ENCODE measurements at places on chromosomes 3 and 15.

GRCh38 chr3:175988401-175988800, 1129.3 kb downstream of the NAALADL2 start:
- H3K4me3 ChIP-seq = no peak overlapping the region
- no peak overlapping the region for H3K27ac ChIP-seq
- H3K4me1 ChIP-seq = no peaks in the 10 kb centered on the region
- DNase-seq = no peak
- no peaks in the 10 kb centered on the region for H3K27me3 ChIP-seq
- H3K36me3 ChIP-seq = no peaks in the 10 kb centered on the region

DNA sequence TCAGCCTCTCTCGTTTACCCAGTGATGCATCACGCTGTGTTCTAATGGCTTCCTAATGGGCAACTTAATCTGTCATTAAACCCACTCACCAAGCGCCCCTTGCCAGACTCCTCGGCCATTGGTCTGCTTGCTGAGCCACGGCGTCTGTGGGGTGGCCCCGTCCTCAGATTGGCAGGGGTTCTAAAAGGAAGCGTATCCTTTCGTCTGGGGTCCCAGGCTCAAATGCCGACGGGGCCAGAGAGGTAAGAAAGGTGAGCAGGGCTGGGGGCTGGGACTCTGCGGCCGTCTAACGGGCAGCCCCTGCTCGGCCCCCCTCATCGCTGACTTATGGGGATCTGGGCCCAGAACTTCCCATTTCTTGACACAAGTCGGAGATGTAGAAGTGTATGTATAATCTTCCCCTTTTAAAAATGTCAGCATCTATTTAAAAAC, 315.1 kb upstream of the PROK2 start:
- peaks cover 23% of the 10 kb centered on the region for H3K27me3 ChIP-seq
- no peaks in the 10 kb centered on the region for H3K36me3 ChIP-seq
- H3K27ac ChIP-seq = no peak overlapping the region
- H3K4me3 ChIP-seq = peak overlapping the region; percentile 56
- DNase-seq = peak; percentile 68

- H3K27me3 ChIP-seq = no peaks in the 10 kb centered on the region
- DNase-seq = no peak
- H3K27ac ChIP-seq = no peak overlapping the region
- no peak overlapping the region for H3K4me3 ChIP-seq
These were observed 288.3 kb upstream of the TGFBR2 start for GRCh38 chr3:30318110-30318509.

DNA sequence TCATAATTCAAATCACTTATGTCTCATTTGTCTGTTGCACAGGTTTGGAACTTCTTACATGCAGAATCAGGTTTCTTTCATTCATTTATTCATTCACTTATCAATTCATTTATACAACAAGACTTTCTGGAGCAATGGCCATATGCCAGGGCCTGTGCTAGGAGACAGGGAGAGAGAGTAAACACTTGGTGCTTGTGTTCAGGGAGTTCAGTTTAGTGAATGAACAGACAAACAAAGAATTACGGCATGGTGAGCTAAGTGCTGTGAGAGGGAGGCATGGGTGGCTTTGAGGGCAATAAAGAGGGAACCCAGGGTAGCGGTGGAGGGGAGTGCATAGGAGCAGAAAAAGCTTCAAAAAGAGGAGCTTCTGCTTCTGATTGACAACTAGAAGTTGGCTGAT, 8.5 kb upstream of the IREB2 start:
- no peaks in the 10 kb centered on the region for H3K4me1 ChIP-seq
- no peaks in the 10 kb centered on the region for H3K36me3 ChIP-seq
- no peak overlapping the region for H3K4me3 ChIP-seq
- peaks cover 3% of the 10 kb centered on the region for H3K27me3 ChIP-seq

GRCh38 chr15:78016860-78017259, 60.7 kb downstream of the TBC1D2B start:
- no peak overlapping the region for H3K4me3 ChIP-seq
- H3K27ac ChIP-seq = no peak overlapping the region
- no peaks in the 10 kb centered on the region for H3K27me3 ChIP-seq
- no peaks in the 10 kb centered on the region for H3K4me1 ChIP-seq

DNA sequence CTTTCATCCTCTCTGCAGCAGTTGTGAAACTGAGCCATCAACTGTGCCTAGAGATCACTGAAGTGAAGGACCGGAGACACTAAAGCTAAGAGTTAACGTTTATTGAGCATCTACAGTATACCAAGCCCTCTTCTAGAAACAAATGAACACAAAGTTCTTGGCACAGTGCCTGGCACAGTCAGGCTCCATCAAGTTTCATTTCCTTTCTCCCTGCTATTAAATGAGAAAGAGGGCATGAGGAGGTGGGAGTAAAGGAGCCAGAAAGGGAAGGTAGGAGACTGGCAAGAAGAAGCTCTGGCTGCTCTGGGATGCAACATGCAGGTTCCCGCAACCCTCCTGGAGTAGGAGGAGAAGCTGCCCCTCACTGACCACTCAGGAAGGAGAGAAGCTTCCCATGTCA, 30.6 kb downstream of the CYP19A1 start:
- H3K36me3 ChIP-seq = no peaks in the 10 kb centered on the region
- no peak for DNase-seq
- H3K4me3 ChIP-seq = no peak overlapping the region
- no peaks in the 10 kb centered on the region for H3K27me3 ChIP-seq

GRCh38 chr15:92809880-92810361, 90.2 kb upstream of the CHD2 start:
- no peaks in the 10 kb centered on the region for H3K27me3 ChIP-seq
- H3K4me3 ChIP-seq = peak overlapping the region; percentile 56
- peak; percentile 51 for DNase-seq
- H3K4me1 ChIP-seq = peaks cover 34% of the 10 kb centered on the region
- H3K27ac ChIP-seq = peak overlapping the region; percentile 100

GRCh38 chr3:161273589-161274218, 52.6 kb downstream of the NMD3 start:
- H3K4me1 ChIP-seq = no peaks in the 10 kb centered on the region
- no peak overlapping the region for H3K27ac ChIP-seq
- H3K27me3 ChIP-seq = no peaks in the 10 kb centered on the region
- H3K4me3 ChIP-seq = no peak overlapping the region

DNA sequence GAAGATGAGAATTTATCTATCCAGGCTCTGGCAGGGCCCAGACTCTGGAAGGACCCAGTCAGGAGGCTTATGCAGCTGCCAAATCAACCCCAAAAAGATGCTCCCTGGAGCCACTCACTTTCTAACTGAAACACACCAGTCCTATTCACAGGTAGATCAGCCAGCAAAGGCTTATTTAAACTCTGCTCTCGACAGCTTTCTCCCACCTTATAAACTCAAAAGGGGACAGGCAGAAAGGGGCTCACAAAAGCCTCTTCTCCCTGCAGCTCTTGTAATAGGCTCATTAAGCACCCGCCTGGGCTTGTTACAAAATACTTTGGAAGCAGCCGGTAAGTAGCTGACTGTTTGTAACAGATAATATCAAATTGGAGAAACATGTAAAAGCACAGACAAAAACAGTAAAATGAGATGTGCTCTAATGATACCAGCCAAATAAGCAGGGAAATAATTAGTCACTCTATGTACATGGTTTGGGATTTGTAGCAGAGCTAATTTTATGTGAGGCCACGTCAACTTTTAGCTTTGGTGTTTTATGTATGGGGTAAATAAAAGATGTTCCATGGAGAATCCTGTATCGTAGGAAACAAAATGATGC, 213.8 kb downstream of the NR2F2 start:
- peak; percentile 71 for DNase-seq
- no peak overlapping the region for H3K4me3 ChIP-seq
- no peaks in the 10 kb centered on the region for H3K27me3 ChIP-seq
- H3K36me3 ChIP-seq = no peaks in the 10 kb centered on the region
- peak overlapping the region; percentile 74 for H3K27ac ChIP-seq
- H3K4me1 ChIP-seq = peaks cover 36% of the 10 kb centered on the region

- H3K36me3 ChIP-seq = no peaks in the 10 kb centered on the region
- no peaks in the 10 kb centered on the region for H3K4me1 ChIP-seq
- no peak for DNase-seq
- H3K27ac ChIP-seq = no peak overlapping the region
- H3K4me3 ChIP-seq = no peak overlapping the region
These were observed 132.8 kb downstream of the OSBPL10 start for GRCh38 chr3:31848163-31848818.

DNA sequence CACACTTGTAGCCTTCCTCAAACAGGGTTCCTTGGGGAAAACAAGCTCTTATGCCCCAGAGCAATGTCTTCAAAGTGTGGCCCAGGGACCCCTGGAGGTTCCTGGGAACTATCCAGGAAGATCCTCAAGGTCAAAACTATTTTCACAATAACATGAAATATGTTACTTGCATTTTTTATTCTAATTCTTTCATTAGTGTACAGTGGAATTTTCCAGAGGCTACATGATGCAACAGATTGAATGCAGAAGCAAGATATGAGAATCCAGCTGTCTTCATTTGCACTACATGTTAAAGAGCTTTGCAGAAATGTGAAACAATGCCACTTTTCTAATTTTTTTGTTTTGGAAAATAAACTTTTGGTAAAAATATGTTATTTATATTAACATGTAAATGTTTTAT, 190.9 kb downstream of the SLC9A9 start:
- H3K27ac ChIP-seq = no peak overlapping the region
- no peaks in the 10 kb centered on the region for H3K36me3 ChIP-seq
- H3K27me3 ChIP-seq = no peaks in the 10 kb centered on the region
- no peak overlapping the region for H3K4me3 ChIP-seq
- no peaks in the 10 kb centered on the region for H3K4me1 ChIP-seq

- H3K4me3 ChIP-seq = peak overlapping the region; percentile 58
- no peaks in the 10 kb centered on the region for H3K36me3 ChIP-seq
- H3K27me3 ChIP-seq = peaks cover 9% of the 10 kb centered on the region
- no peak for DNase-seq
These were observed 111.7 kb upstream of the KLF13 start for GRCh38 chr15:31214864-31215489.

DNA sequence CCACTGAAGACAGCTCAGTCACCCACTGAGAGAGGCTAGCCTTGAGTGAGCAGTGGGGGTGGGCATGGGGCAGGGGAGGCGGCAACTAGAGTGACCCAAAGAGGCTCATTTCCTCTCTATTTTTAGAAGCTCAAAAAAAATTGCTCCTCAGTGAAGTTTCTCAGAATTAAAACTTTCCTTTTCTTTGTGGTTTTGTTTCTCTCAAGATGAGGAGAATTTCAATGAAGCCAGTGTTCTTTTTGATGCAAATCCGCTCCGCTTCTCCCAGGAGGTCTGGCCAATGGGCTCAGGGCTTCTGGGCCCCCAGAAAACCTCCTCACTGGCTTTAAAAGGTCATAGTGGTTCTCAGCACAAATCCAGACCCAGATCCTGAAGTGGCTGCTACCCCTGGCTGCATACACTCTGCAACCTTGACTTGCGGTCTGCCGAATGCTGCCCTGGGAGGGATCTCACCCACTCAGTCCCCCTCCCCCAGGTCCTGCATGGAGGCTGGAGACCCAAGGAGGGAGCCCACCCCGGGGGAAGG, at the start of gene ACSBG1:
ACSBG1 (minus strand) TSS at position 51 of the 526 bp plus-strand sequence. CDS start 64 bp downstream, outside the sequence.
- peaks cover 7% of the 10 kb centered on the region for H3K4me1 ChIP-seq
- DNase-seq = no peak
- no peak within 1 kb of the TSS for H3K4me3 ChIP-seq

DNA sequence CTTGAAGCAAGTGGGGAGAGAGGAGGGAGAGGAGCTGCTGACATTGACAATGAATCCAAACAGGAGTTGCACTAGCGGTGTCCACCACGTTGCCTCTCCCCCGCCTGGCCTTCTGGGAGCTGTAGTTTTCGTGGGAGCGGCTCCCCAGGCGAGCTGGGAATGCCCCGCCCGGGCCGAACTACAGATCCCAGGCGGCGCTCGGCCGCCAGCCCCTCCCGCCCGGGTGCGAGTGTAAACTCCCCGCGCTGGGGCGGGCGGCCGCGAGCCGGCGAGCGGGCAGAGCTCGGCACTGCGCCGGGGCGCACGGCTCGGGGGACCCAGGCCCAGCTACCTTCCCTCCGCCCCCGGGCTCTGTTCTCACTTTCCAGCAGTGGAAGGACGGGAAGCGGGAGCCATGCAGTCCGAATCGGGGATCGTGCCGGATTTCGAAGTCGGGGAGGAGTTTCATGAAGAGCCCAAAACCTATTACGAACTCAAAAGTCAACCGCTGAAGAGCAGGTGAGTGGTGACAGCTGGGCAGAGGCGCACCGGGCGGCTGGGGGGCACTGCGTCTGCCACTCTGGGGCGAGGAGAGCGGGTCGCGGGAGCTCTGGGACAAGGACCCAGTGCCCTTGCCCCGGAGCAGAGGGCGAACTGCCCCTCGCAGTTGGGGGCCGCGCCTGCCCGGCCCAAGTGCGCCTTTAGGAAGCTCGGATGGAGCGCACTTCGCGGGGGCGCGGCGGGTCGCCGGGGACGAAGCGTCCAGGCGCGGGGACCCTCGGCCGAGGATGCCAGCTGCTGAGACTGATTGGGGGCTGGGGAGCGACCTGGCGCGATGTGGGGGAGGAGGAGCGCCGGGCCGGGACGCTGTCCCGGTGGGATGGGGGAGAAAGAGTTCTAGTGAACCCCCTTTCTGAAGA, at the start of gene MITF:
MITF (plus strand) TSS at position 261 of the 899 bp plus-strand sequence; CDS start at position 395, 134 bp downstream.
- peaks cover 84% of the 10 kb centered on the region for H3K27me3 ChIP-seq
- no peak within 1 kb of the TSS for H3K27ac ChIP-seq
- H3K4me1 ChIP-seq = no peaks in the 10 kb centered on the region
- DNase-seq = peak; percentile 90
- H3K4me3 ChIP-seq = peak within 1 kb of the TSS; percentile 77

DNA sequence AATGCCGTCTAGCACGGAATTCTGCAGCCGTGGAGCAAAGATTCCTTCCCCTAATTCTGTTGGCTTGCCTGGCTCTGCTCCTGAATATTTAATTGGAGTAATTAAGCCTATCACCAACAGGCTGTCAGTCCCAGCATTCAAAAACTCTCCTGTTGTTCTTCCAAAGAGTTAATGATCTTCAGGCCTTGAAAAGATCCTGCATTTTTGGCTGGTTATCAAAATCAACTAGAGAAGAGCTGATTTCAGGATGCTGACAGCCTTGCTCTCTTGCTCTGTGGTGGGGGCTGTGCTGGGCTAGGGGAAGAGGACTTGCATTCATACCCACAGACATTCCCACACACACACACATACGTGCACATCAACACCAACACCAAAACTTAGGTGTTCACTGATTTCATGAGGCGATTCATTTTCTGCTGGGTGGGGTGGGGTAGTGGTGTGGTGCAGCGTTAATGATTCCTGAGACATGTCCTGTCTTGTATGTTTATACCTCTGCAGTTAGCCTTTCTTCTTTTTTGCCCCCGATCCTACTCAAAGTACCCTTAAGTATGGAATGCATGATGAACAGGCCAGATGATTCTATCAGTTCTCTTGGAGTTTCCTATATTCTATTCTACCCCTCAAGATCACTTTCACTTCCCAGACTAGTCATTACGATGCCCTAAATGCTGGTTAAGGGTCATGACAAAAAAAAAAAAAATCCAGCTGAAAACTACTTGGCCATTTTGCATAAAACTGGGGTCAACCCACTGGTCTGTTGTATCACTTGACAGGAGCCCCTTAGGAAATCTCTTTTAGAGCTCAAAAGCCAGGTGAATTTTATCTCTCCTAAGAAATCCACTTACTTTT, 42.3 kb downstream of the CPN2 start:
- peaks cover 5% of the 10 kb centered on the region for H3K27me3 ChIP-seq
- peaks cover 61% of the 10 kb centered on the region for H3K4me1 ChIP-seq
- no peak overlapping the region for H3K27ac ChIP-seq
- no peak for DNase-seq
